ENCODE measurements at places on chromosomes 6 and 20.

DNA sequence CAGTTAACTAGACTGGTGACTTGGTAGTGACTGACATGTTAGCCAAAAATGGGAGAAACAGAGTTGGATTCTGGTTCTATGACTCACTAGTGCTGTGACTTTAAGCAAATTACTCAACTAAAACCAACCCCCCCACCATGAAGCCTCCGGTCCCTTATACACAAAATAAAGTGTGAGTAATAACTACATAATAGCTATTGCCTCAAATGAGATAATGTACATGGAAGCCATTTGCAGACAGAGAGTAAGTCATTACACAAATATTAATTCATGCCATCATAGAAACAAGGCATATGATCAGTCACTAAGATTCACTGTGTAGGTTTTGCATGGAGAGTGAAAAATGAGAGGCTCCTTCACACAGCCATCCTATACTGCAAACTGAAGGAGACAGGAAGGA is 111.9 kb downstream of the HIVEP2 start:
- no peak for DNase-seq

GRCh38 chr6:23929201-23929600 is 196.8 kb upstream of the NRSN1 start:
- DNase-seq: no peak

GRCh38 chr6:150490586-150490985 is 109.1 kb upstream of the PLEKHG1 start:
- no peak for DNase-seq

GRCh38 chr6:21022343-21023107 is 488.3 kb downstream of the CDKAL1 start:
- no peak for DNase-seq

DNA sequence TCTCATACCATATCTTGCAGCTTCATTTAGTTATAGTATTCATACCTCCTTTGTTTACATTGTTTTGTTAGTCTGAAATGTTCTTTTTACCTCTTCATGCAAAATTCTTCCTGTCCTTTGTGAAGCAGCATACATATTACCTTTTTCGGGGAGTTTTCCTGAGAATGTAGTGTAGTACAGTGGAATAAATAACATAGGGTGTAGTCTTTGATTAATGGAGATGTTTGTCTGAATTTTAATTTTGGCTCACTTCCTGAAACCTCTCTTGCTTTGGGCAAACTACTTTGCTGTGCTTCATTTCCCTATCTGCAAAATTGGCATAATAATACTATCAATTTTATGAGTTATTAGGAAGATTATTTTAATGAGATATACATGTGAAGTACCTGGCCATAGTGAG is 5.6 kb downstream of the MACROD2 start:
- no peak for DNase-seq

GRCh38 chr6:55654445-55654844 is 75.5 kb upstream of the HMGCLL1 start:
- no peak for DNase-seq

DNA sequence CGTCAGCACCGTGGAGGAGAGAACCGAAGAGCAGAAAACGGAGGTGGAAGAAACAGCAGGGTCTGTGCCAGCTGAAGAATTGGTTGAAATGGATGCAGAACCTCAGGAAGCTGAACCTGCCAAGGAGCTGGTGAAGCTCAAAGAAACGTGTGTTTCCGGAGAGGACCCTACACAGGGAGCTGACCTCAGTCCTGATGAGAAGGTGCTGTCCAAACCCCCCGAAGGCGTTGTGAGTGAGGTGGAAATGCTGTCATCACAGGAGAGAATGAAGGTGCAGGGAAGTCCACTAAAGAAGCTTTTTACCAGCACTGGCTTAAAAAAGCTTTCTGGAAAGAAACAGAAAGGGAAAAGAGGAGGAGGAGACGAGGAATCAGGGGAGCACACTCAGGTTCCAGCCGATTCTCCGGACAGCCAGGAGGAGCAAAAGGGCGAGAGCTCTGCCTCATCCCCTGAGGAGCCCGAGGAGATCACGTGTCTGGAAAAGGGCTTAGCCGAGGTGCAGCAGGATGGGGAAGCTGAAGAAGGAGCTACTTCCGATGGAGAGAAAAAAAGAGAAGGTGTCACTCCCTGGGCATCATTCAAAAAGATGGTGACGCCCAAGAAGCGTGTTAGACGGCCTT is 41.6 kb downstream of the ZBTB2 start:
- DNase-seq: no peak

GRCh38 chr20:35151736-35152135 is 4.6 kb upstream of the EDEM2 start:
- no peak for DNase-seq
